ENCODE measurements at places on chromosomes 3 and 15.

GRCh38 chr15:29556380-29556779 lies 265.9 kb downstream of the TJP1 start:
- DNase-seq = no peak

GRCh38 chr15:60757831-60758570 lies 279.1 kb upstream of the ICE2 start:
- DNase-seq = no peak

- peak; percentile 32 for DNase-seq
Measured at GRCh38 chr3:46187876-46188275, 20.2 kb downstream of the CCR1 start.

GRCh38 chr15:27990521-27991515 lies 108.3 kb downstream of the OCA2 start:
- DNase-seq = no peak

DNA sequence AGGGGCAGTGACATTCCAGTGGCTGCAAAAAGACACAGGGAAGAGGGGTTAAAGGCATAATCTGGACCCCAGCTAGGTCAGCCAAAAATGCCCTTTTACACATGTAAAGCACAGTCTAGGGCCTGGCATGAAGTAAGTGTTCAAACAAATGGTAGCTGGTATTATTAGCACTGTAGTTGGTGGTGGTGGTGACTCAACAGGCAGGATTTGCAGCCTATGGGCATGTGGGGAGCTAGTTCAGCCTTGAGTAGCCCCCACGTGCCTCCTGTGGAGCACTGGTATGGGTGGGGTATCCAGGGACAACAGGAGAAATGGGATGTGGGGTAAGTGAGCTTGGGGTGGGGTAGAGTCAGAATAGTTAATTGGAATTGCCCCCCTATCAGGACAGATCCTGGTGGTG lies 27.6 kb downstream of the DNASE1L3 start:
- no peak for DNase-seq

GRCh38 chr3:50297896-50298725 lies 1.1 kb downstream of the HYAL3 start:
- DNase-seq = no peak

GRCh38 chr15:61133361-61133760 lies 95.7 kb downstream of the RORA start:
- DNase-seq = no peak

DNA sequence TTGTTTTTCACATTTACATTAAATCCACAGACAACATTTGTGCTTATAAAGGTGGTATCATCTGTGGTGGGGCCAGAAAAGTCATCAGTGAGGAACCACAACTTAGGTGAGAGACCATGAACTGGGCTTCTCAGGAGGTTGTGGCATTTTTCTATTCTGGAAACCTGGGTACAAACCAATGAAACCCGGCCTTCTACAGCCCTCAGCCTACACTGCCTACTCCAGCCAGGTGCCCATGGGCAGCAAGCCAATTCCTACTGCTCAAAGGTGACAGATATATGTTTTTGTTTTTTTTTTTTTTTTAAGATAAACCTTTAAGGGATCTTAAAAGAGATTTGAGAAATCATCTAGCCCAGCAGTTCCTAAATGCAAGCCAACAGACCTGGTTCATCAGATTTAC lies 20.3 kb downstream of the SPG21 start:
- no peak for DNase-seq

DNA sequence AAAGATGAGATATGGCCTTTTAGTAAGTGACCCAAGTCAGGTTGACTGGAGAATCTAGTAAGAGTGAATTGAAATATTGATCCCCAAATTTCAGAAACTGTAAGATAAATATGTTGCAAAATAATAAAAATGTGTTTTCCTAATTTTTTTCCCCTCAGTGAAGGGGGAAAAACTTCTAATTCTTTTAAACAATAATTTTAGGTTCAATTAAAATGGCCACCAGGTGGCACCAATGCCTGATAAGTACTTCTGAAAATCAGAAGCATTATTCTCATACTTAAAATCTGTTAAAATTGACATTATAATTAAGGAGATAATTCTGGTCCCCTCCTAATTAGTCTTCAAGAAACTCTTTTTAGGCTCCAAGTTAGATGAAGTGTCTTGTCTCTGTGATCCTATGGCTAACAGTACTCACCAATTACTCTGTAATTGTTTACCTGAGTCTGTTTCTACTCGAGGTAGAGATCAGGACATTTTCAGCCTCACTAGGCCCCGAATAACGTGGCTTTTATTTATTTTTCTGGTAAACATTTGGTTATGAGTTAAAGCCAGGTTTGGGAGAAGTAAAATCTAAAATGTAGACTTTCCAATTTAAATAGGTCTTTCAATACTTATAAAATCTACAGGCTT lies 52.6 kb downstream of the NMD3 start:
- peak; percentile 27 for DNase-seq

GRCh38 chr15:94387849-94388441 lies 156.6 kb downstream of the MCTP2 start:
- no peak for DNase-seq

DNA sequence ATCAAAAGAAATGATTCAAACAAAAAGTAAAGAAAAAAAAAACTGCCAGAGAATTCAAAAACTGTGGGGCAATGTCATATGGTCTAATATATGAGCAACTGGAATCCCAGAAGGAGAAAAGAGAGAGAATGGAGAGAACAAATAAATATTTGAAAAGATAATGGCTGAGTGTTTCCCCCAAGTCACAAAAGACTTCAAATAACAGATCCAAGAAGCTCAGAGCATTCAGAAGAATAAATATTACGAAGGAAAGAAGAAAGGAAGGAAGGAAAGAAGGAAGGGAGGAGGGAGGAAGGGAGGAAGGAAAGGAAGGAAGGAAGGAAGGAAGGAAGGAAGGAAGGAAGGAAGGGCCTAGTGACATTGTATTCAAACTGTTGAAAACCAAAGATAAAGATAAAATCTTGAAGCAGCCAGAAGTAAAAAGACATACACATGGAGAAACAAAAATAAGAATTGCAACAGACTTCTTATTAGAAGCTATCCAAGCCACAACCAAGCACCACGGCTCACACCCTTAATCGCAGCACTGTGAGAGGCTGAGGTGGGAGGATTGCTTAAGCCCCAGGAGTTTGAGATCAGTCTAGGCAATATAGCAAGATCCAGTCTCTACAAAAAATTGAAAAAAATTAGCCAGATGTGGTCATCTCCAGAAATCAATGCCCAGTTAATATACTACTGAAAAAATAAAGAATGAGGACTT lies 118.9 kb upstream of the IGSF10 start:
- no peak for DNase-seq

GRCh38 chr3:197007296-197007940 lies 22.2 kb downstream of the MELTF start:
- DNase-seq = no peak

DNA sequence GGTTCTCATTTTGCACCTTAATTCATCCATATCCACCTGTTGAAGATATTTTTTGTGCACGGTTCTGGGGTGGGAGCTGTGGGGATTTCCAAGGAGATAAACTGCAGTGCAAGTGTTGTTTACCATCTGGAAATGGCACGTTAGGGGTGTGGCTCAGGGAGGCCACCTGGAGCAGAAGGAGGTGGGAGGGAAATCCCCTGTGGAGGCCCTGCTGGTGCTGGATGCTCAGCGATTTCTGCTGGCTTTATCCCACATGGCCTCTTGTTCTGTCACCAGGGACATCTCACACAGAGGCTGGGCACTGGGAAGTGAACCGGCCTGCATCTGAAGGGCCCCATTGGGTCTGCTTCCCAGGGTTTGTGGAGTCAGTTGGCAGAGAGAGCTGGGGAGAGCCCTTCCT lies 24.3 kb downstream of the TRPM1 start:
- DNase-seq = no peak

DNA sequence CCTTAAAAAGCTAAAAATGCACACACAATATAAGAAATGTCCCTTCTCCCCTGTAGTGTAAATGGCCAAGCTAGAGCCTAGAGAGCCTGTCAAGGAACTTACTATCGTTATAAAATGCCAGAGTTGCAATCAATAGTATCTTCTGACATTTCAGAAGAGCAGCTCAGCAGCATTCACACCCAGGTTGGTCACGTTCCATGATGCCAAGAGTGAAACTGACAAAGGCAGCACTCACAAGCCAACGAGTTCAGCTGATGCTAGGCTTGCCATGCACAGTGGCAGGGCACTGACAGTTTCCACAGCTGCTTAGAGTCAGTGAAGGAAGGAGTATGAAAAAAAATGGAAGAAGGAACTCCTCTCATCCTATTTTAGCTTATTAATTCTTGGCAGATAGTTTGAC lies 331.4 kb upstream of the CCDC54 start:
- no peak for DNase-seq

GRCh38 chr15:28013480-28013879 lies 85.6 kb downstream of the OCA2 start:
- no peak for DNase-seq

GRCh38 chr15:85583923-85584390 lies 203.6 kb downstream of the AKAP13 start:
- peak; percentile 77 for DNase-seq

- DNase-seq = no peak
Measured at GRCh38 chr15:49239105-49239504, 69.1 kb downstream of the GALK2 start.

DNA sequence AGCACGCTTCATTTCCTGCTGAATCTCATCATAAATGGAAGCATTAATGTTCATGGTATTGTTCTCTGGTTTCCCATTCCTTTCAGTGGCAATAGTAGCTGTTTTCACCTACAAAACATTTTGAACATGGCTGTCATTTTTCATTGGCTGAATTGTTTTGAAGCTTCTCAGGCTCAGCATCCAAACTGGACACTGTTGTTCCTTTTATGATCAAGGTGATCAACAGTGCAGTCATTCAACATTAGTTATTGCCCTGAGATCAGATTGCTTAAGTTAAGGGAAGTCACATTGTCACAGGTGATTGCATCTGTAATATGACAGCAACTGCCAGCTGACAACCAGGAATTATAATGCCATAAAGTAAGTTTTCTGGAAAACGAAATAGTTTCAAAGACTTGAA lies 46.9 kb downstream of the SATB1 start:
- no peak for DNase-seq

DNA sequence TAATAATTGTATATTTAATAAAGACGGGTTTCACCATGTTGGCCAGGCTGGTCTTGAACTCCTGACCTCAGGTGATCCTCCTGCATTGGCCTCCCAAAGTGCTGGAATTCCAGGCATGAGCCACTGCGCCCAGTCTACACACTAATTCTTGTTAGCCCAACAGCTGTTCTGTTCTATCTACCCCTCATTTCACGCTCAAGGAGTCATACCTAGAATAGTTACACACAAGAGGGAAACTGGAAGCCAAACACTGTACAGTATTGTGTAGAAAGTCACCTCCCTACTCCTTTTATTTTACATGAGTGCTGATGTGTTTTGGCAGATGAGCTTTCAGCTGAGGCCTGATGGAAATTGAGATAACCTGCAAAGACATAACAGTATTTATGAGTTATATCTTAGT lies 13.4 kb upstream of the CTDSPL2 start:
- DNase-seq = no peak

DNA sequence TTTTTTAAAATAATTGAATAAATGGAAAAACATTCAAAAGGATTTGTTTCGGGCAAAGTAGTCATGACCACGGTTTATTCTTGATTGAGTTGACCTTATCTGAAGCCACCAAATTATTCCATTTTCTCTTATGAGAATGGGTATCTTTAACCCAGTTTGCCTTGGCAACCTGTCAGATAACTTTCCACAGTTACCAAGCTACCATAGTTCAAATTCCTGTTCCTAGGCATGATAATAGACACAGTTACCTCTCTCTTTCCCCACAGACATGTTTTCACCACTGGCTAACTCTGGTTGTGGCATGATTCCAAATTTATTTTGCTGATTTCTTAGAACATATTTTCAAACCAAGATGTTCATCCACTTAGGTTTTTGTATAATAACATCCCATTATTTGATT lies 84.9 kb downstream of the NECTIN3 start:
- DNase-seq = no peak

DNA sequence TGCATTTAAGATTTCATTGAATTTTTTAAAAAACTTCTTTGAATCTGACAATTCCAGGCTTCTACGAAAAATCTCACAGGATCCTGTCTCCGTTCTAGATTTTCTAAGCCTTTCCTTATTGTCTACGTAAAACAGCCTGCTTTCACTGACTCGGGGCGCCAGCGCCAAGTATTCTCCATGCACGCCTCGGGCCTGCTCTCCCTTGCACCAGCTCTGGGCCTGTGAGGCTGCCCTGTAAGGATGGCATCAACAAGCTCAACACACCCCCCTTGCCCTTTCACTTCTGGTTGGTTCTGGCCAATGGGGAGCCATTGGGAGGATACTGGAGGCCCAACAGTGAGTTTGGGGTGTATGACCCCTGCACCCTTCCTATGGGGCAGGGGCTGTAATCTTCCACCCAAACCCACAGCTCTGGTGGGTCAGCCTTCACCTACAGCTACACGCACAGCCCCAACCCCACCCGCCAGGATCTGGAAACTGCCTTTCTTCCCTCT lies 47.8 kb downstream of the SLC41A3 start:
- no peak for DNase-seq

GRCh38 chr15:73633991-73634495 lies 854 bp upstream of the NPTN start:
- DNase-seq = peak; percentile 77

- peak; percentile 30 for DNase-seq
Measured at GRCh38 chr15:61871926-61872522, 188.2 kb downstream of the VPS13C start.

DNA sequence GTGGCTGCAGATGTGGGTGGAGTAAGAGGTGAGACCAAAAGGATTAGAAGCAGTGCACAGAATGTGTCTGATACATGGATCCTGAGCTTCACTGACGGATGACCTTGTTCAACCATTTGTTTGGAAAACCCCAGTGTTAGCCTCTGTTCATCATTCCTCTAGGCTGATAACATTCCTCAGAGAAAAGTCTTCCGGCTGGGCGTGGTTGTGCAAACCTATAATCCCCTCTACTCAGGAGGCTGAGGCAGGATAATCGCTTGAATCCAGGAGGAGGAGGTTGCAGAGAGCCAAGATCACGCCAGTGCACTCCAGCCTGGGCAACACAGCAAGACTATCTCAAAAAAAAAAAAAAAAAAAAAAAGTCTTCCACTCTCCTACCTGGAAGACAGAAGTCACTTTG lies 23.1 kb upstream of the CHD2 start:
- DNase-seq = no peak

GRCh38 chr3:176839466-176839865 lies 357.8 kb downstream of the TBL1XR1 start:
- no peak for DNase-seq

GRCh38 chr3:157672061-157672460 lies 168.8 kb upstream of the VEPH1 start:
- DNase-seq = no peak

- DNase-seq = no peak
Measured at GRCh38 chr3:194395212-194395611, 3.9 kb downstream of the GP5 start.
